NCI-H82 (cell line): ENCODE measurements at places on chromosomes 13 and 19.

DNA sequence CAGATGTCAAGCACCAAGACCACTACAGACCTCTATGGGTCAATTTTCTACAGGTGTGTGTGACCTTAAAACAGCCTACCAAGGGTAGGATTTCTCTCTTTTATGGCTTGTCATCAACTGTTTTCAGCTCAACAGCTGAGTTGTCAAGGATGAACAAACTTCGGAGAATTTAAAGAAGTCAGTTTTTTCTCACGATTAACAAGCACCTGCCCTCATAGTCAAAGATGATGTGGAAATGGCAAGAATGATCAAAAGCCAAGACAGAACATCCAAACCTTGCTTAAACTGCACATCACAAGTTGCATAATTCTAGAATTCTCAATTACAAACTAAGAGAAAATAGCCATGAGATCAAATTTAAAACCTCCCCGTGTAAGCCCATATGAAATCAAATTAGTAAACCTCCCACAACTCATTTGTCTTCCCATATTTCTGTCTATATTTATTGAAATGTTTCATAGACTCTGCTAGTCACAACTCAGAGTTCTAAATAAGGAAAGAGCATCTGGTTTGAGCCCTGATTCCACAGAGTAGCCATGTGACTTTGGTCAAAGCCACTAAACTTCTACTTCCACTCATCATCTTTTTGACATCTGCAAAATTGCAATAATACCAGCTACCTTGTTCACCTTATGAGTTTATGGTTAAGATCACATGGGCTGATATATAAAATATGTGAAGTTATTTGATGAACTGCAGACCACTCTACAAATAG, 521.5 kb upstream of the HTR2A start:
- no peak for DNase-seq

DNA sequence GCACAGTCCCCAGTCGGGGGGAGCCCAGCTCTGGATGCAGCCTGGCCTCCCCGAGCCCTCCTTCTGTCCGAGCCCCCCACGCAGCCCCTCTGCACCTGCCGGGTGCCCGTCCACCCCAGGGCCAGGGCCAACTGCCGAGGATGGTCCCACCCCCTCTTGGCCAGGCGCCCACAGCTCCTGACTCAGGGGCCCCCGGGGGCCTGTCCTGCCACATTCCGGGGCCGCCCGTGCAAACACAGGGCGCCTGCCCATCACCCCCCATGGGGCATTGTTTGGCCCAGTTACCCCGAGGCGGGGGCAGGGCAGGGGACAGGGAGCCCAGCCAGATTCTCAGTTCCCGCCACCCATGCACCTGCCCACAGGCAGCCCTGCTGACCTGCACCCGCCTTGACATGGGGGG, 5.3 kb upstream of the TCF3 start:
- DNase-seq = no peak

- peak; percentile 53 for DNase-seq
These were observed 52.0 kb downstream of the TDRD3 start for GRCh38 chr13:60448907-60449510.

- no peak for DNase-seq
These were observed 26.3 kb downstream of the SAE1 start for GRCh38 chr19:47156861-47157430.

DNA sequence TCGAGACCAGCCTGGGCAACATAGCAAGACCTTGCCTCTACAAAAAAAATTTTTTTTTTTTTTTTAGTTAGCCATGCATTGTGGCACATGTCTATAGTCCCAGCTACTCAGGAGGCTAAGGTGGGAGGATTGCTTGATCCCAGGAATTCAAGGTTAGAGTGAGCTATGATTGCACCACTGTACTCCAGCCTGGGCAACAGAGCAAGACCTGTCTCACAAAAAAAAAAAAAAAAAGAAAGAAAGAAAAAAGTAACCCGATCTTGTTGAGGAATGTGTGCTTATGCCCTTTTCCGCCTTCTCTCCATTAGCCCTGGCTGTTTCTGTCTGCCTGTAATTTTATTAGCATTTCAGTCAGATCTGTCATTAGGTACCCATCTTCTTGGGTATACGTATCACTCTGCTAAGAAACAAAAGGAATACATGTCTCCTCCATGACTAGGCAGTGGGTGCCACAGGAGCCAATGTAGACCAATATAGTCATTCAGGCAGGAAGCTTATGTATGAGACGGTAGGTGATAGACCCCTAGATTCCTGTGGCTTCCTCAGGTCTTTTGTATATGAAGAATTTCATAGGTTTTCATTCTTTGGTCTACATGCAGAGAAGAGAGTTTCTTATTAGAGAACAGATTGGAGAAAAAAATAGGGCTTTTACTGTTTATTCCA, 59.6 kb upstream of the NPAS1 start:
- DNase-seq = no peak

- no peak for DNase-seq
These were observed 45.8 kb downstream of the VWA8 start for GRCh38 chr13:41915081-41915480.

- DNase-seq = peak; percentile 21
These were observed 21.7 kb downstream of the SIPA1L3 start for GRCh38 chr19:37928527-37929286.

DNA sequence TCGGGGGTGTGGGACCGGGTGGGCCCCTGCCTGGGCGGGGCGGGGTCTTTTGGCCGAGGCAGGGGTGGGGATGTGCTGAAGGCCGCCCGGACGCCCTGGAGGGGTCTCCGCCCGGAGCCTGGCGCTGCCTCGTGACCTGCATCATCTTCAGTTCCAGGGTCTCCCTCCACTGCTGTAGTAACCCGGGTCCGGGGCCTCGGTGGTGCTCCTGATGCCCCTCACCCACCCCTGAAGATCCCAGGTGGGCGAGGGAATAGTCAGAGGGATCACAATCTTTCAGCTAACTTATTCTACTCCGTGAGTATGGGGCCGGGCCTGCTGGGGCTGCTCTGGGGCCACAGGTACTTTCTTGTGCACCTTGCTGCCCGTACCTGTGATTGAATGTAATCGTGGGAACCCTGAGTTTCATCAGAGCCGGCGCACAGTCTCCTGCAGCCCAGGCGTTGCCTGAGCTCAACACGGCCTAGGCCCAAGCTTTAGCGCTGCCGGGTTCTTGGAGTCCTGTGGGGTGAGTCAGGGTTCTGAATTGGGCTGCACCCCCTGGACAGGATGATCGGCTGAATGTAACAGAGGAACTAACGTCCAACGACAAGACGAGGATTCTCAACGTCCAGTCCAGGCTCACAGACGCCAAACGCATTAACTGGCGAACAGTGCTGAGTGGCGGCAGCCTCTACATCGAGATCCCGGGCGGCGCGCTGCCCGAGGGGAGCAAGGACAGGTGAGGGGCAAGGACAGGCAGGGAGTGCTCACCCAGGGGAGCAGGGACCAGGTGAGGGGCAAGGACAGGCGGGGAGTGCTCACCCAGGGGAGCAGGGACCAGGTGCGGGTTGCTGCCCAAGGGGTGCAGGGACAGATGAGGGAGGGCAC, 10.5 kb downstream of the PEAK3 start:
- no peak for DNase-seq

DNA sequence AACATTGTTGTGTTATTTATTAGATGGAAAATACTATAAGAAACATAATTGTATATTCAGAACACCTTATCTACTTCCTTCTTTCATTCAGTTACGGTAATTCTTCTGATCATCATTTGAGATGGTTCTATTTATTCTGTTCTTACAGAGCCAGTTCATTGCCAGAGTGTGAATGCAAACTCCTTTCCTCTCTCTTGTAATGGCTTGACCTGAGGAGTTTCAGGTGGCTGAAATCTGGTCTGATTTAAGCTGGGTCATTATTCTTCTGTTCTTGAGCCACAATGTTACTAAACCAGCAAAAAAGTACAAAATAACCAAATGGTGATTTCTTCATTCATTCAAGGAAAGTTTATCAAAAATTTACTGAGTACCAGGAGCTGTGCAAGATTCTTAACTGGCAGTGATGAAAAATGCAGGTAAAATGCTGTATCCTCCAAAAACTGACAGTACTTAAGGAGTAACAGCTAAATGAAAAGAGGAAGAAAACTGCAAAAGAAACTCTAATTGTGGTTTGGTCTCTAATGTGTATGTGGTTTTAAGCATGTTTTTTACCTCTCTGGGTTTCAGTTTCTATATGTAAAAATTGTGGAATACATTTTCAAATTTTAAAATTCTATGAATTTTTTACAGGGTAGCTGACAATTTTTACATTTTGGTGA, 182.4 kb upstream of the UFM1 start:
- no peak for DNase-seq

- DNase-seq = peak; percentile 88
These were observed 1.5 kb upstream of the PNPLA6 start for GRCh38 chr19:7533925-7534480.

- no peak for DNase-seq
These were observed 49.1 kb downstream of the SAE1 start for GRCh38 chr19:47179653-47180310.

- DNase-seq = peak; percentile 46
These were observed 99.6 kb downstream of the MBNL2 start for GRCh38 chr13:97321616-97322321.

DNA sequence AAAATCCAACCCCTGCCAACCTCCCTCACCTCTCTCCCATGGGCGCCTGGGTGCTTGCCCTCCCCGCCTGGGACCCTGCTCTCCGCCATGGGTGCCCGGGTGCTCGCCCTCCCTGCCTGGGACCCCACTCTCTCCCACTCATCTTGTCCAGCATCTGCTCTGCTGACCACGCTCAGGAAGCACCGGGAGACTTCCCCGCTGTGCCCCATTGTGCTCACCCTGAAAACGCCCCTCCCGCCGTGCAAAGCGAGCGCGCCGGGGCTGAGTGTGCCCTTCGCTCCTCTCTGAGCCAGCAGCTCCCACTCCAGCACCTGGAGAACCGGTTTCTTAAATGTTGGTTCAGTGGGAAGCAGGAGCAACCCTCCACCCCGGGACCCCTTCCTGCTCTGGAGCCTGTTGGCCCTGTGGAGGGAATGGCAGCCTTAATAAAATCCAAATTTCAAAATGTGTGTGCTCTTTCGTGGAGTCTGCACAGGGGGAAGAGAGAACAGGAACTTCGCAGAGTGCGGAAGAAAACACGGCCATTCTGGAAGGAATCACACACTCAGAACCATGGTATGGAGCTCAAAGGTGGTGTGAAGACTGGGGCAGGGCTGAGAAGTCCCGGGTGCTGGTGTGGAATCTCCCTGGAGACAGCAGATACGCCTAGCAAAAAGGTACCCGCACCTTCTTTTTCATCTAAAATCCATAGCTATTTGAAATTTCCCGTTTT, 23.1 kb upstream of the CDC16 start:
- DNase-seq = no peak

- DNase-seq = no peak
These were observed 11.1 kb upstream of the SOX1 start for GRCh38 chr13:112055915-112056269.

- DNase-seq = no peak
These were observed 13.5 kb upstream of the FAM124A start for GRCh38 chr13:51208716-51209115.

- no peak for DNase-seq
These were observed 10.9 kb upstream of the ADGRE5 start for GRCh38 chr19:14370169-14370939.

GRCh38 chr19:17671906-17672305, 16.2 kb downstream of the UNC13A start:
- peak; percentile 87 for DNase-seq

DNA sequence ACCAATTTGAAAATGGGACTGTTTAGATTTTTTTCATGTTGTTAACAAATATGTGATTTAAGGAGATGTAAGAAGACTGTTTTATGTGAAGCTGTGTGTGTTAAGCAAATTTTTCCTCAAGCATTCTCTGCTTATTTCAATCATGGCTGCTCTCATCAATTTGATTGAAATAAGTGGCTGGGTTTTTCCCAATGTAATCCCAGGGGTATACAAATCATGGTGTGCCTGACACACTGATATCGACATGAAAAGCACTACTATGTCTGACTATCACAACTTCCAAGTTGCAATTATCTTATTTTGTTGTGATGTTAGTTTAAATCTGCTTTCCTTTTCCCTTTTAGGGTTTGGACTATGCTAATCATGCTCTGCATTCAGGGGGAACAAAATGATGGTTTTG, 283.7 kb downstream of the HS6ST3 start:
- no peak for DNase-seq

DNA sequence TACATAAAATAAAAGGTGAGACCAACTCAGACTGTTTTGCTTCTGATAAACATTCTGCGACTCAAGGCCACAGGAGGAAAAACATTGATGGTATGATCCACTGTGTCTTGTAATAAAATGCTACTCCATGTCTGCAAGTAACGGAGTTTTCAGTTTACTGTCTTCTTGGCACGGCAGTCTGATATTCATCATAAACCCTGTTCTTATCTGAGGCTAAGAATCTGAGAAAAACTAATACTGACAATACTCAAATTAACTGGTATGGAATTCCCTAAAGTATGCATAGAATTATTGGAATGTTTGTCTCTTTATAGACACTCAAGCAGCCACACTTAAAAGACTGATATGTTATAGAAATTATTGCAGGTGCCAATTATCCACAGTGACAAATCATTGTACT, 125.5 kb downstream of the TBC1D4 start:
- DNase-seq = no peak

- DNase-seq = peak; percentile 78
These were observed 33.0 kb downstream of the UGGT2 start for GRCh38 chr13:96020155-96020575.

GRCh38 chr13:20404488-20405222, 121.0 kb downstream of the CRYL1 start:
- no peak for DNase-seq

- no peak for DNase-seq
These were observed 343.8 kb downstream of the KCNRG start for GRCh38 chr13:50359041-50359367.

DNA sequence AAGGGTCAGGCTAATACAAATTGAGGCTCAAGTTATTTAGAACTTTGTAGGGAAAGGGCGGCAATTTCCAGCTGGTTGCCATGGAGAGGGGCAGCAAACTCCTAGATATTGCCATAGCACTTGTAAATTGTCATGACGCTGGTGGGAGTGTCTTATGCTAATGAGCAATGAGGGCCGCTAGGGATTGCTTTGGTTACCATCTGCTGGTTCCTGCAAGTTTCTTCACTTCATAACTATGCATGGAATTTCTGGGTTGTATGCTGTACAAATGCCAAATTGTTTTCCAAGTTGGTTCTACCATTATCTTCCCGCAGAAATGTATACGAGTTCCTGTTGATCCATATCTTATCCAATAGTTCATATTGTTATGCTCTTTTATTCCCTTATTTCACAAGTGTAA, 1339.4 kb downstream of the EFNB2 start:
- peak; percentile 34 for DNase-seq
